ENCODE measurements at places on chromosomes 1 and 21. TPM values are rescaled to one million over a fixed set of nuclear protein-coding genes. Genes with fewer than 3 reads are reported as not detected.

PLXNA2 gene
- 0.13 TPM for total RNA-seq

SUSD4 gene
- total RNA-seq: 0.29 TPM

CLDN19 gene
- not detected for total RNA-seq

FOXD2 gene
- 0.11 TPM for total RNA-seq

RASAL2 gene
- total RNA-seq: not detected

OVAAL gene
- not detected for total RNA-seq

AQP10 gene
- 0.14 TPM for total RNA-seq

CFAP107 gene
- not detected for total RNA-seq

FTCD gene
- 0.85 TPM for total RNA-seq

TPTE gene
- total RNA-seq: not detected

SLC37A1 gene
- 12.8 TPM for total RNA-seq

DNA sequence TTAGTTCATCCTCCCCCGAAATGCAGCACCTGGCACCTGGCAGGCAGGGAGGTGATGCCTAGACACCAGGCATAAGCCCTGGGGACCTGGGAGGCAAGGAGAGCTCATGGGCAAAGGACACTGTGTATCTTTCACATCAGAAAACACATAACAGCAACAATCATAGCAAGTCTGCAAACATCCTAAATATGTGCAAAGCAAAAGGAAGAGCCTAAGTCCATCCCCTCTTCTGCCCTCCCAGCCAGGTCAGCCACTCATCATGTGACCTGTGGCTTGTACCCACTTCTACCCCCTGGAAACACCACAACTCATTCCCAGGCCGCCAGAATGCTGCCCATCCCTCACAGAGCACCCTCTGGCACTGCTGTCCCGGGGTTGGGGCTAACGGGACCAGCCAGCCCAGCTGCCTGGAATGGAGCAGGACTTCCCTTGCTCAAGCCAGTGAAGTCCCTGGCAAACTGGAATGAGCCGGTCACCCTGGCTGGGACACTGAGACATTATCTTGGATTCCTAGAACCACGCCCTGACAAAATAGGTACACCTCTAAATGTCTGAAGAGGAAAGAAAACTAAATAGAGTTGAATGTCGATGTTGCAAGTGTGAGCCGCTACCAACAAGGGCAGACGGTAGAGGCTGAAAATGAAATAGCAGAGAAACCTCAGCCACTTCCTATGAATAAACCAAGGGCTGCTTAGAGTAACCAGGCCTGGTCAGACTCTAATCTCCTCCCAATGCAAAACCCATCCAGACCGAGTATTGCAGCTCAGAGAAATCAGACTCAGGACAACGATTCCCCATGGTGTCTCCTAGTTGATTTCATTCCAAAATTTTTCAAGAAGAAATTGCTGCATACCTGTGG lies 29.4 kb downstream of the TMPRSS2 start:
- DNase-seq: no peak

GRCh38 chr1:93612510-93612909 lies 69.1 kb downstream of the BCAR3 start:
- DNase-seq: no peak

- no peak for DNase-seq
Measured at GRCh38 chr1:178580876-178581275, 68.0 kb downstream of the TEX35 start.

DNA sequence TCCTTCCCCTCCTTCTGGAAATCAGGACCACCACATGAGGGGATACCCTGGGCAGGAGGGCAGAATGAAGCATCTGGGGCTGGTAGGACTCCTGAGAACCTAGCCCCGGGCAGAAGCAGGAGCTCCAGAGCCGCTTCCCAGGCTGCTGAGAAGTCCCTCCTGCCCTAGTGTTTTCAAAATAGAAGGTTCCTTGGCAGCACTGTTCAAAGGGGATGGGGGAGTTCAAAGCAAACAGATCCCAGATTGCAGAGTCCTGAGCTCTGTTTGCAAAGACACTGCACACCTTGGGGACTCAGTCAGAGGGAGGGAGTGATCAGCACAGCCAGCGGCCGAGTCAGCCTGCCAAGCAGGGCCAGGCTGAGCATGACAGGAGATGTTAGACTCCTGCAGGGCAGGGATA lies 177.8 kb downstream of the PTPRU start:
- DNase-seq: no peak

GRCh38 chr21:34845521-34846451 lies 177.0 kb downstream of the CLIC6 start:
- DNase-seq: peak; percentile 80

- DNase-seq: no peak
Measured at GRCh38 chr21:38683222-38683621, 122.5 kb upstream of the ETS2 start.

DNA sequence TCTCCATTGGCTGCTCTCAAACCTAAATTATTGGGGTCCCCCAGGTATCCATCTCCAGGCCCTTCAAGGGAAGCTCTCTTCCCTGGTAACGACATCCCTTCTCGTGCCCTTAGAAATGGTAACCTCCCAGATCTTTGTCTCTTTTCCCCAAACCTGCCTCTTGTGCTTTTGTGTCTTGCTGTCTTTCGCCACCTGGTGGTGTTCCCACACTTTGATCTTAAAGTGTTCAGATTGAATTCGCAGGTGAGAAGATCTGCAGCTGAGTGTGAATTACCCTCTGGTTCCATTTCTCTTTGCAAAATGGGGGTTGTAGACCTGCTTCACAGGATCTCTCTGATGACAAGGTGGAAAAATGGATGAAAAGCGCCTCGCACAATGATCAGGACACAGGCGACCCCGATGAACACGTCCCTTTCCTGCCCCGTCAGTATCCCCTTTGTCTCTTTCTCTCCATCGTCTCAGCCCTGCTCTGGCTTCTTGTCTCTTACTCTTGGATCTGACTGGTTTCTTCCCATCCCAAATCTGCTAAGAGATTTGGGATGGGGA lies 53.1 kb downstream of the DOP1B start:
- DNase-seq: peak; percentile 74

DNA sequence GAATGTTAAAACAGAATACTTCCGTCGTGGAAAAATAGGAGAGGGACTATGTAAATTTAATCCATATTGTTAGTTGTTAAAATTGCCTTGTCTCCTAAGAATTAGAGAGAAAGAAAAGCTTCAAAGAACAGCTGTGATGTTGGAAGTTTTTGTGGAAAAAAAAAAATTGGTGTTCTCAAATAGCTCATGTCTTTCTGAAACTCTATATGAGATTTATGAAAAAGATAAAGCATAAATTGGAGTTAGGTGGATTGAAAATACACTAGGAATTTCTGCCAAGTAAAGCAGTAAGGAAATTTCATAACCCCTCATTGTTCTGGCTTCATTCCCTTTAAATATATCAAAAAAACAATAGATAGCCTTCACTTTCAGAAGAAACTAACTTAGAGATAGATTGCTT lies 274.0 kb upstream of the ADAMTS5 start:
- no peak for DNase-seq

GRCh38 chr1:174114788-174115448 lies 44.4 kb upstream of the RABGAP1L start:
- peak; percentile 4 for DNase-seq

DNA sequence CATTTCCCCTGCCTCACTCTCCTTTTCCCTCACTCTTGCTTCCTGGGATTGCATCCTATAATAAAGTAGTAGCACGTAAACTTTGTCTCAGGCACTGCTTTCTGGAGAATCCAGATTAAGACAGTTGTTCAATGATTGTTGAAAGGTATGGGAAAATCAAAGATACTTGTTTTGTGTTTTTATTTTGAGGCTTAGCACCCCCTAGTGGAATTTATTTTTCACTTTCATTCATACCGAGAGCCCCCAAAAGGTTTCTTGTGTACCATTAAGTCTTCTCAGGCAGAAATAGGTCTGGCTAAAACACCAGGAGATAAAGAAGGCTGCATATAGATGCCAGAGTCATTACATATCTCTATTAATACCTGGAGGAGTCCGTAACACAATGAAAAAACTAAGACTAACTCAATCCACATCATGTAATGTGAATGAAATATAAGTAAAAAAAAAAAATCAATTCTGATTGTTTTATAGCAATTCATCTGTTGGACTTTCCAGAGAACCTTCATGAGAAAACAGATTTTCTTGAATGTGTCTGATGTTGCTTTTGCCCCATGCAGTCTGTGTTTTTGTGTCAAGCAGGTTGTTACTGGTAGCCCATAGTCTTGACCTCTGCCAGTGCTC lies 103.5 kb downstream of the RPE65 start:
- DNase-seq: no peak

GRCh38 chr1:30405631-30406212 lies 317.7 kb downstream of the MATN1 start:
- DNase-seq: no peak

DNA sequence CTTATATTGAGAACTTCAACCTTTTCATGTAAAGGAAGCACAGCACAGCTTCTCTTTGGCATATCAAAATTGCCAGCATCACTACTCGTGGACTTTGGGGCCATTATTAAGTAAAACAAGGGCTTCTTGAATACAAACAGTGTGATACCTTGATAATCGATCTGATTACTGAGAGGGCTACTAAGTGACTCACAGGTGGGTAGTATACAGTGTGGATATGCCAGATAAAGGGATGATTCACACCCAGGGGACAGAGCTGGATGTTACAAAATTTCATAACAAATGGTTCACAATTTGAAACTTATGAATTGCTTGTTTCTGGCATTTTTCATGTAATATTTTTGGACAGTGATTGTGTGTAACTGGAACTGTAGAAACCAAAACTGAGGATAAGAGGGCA lies 15.4 kb downstream of the HDAC1 start:
- no peak for DNase-seq

GRCh38 chr1:78143673-78144072 lies 97.9 kb downstream of the GIPC2 start:
- DNase-seq: no peak

GRCh38 chr1:199551967-199552565 lies 475.4 kb upstream of the NR5A2 start:
- DNase-seq: peak; percentile 58

GRCh38 chr21:31911138-31911907 lies 38.5 kb downstream of the HUNK start:
- DNase-seq: no peak

DNA sequence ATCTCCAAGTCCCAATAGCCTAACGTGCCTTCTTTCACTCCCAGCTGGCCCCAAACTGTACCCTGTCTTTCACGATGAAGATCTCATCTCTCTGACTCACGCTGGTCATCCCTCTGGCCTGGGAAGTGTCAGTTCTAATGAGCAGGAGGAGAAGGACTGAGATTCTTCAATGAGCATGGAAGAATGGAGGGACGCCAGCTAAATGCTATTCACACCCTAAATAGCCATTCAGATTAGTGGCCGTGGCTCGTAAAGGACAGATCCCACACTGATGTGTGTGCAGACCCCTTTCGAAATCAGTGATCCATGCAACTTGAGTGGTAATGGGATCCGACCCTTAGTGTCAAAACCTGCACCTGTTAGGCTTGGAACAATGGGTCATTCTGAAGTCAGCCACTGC lies 75.9 kb upstream of the SMYD2 start:
- DNase-seq: no peak

- peak; percentile 66 for DNase-seq
Measured at GRCh38 chr1:29062157-29062942, 61.4 kb downstream of the TMEM200B start.

- DNase-seq: no peak
Measured at GRCh38 chr1:87723193-87723592, 394.5 kb downstream of the LMO4 start.

- no peak for DNase-seq
Measured at GRCh38 chr1:56877973-56878372, 23.4 kb downstream of the C8A start.

DNA sequence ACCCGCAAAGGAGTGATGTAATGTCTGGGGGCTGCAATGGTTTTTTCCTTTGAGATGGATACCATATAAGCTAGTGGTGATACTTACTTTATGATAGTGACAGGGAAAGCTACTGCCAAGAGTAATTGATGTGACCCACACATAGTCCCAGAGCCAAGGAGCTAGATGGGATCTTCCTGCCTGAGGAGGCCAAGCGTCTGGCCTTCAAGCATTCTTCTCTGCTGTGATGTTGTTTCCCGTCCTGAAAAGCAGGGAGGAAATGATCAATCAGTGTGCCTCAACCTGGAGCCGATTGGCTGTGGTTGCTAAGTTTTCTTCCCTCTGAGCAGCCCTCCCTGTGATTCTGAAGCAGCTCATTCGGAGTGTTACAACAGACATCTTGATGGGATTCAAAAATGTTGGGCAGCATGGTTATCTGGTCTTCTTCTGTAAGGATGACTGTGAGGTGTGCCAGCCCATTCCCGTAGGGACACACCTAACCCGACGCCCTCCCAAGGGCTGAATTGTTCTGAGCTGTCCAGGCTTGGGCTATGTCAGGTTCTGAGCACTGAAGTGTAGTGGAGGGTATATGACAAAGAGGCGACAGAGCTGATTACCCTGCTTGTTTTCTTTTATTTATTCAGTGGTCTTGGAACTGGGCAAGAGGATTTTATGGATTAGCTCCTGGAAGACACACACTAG lies 56.7 kb downstream of the UCK2 start:
- DNase-seq: no peak

DNA sequence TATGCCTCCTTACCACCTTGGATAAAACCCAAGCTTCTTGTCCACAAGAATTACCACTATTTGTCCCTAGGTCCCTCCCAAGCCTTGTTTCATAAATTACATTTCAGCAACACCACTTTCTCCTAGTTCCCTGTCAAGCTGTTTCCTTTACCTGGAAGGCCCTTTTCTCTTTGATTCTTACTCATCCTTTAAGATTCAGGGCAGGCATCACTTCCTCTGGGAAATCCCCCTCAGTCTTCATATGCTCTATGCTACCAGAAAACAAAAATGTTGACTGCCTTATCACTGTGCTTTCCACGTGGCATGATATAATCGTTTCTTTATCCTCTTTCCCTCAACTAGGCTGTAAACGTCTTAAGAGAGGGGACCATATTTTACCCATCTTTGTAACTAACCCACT lies 102.7 kb downstream of the LYST start:
- DNase-seq: peak; percentile 45

Data from activated CD8-positive, alpha-beta T cell treated with anti-CD3 and anti-CD28 coated beads for 36 hours (primary cell).